CD4-positive, alpha-beta T cell treated with Interleukin-15 for 1 hour (primary cell): ENCODE measurements at places on chromosomes 2 and 18.

DNA sequence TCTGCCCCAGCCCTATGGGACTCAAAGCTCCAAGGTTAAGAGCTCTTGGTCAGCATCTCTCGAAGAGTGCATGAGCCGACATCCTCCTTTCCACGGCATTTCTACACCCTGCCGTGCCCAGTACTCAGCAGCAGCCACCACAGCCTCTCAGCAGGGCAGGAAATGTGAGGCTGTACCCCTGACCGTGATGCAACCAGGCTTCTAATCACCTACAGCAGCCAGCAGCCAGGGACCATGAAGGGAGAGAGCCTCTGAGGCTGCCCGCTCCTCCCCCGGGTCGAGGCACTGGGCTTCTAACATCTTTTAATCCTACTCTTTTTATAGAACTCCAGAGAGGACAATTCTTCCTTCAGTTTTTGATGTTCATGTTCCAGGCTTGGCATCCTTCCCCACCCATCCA, 6.5 kb downstream of the CYS1 start:
- no peak for DNase-seq

DNA sequence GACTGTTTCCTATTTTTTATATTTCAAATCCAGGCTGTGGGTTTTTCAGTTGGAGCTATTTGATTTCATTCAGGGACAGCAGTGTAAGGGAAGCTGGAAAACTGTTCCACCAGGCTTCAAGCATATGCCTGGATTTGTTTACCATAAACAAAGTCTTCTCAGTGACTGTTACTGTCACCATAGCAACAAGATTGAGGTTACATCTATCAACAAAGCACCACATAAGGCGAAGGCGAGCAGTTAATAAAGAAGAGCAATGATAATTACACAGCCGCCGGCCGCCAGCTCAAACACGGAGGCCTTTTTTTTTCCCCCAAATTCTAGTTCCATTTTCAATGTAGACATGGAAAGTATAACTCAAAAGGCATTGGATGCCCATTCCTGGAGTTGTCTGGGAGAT, 553.7 kb upstream of the SYT4 start:
- DNase-seq, result no peak

- DNase-seq, result no peak
These were observed 9.8 kb upstream of the GPC1 start for GRCh38 chr2:240425697-240426096.

- no peak for DNase-seq
These were observed 66.1 kb downstream of the ASB1 start for GRCh38 chr2:238492840-238493239.

GRCh38 chr2:120625865-120626560, 109.7 kb upstream of the GLI2 start:
- DNase-seq, result no peak

- DNase-seq, result no peak
These were observed 177.9 kb downstream of the PTH2R start for GRCh38 chr2:208584378-208584985.

GRCh38 chr2:28399956-28400355, 7.3 kb downstream of the FOSL2 start:
- no peak for DNase-seq

DNA sequence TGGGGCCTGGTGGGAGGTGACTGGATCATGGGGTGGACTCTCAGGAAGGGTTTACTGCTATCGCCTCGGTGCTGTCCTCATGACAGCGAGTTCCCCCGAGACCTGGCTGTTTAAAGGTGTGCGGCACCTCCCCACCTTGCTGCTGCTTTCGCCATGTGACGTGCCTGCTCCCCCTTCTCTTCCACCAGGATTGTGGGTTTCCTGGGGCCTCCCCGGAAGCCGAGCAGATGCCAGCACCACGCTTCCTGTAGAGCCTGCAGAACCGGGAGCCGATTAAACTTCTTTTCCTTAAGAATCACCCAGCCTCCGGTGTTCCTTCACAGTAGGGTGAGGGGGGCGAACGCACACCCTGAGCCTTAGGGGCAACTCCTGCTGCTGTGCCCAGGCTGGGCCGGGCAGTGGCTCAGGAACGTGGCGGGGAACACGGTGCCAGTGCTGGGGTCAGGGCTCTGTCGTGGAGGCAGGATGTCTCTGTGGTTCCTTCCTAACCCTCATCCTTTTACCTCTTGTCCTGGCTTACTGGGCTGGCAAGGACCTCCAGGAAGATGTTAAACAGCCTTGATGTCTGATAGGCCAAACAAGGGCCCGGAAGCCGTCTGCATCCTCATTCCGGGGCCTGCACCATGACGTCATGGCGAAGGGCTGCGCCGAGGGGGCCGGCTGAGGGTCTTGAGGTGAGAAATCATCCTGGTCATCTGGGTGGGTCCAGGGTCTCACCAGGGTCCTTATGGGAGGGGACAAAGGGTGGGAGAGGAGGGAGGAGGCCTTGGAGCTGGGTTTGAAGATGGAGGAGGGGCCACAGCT, 12.7 kb downstream of the NEU4 start:
- DNase-seq, result no peak

DNA sequence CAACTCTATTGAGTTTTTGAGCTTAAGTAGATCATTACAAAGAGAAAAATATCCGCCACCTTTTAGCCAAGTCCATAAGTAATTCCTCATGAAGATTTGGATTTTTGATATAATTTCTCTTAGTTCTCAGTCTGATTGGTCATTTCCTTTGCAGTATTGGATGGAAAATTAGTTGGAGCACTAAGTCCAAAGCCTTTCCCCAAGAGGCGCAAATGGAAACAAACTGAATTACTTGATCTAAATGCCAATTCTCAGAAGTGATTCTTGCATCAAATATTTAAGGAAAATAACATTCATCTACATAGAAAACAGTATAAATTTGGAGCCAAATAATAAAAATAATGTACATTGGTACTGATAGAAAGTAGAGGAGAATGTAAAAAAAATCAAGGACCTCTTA, 115.6 kb downstream of the CACNB4 start:
- no peak for DNase-seq

- no peak for DNase-seq
These were observed 27.6 kb downstream of the STAT1 start for GRCh38 chr2:190986221-190986953.

DNA sequence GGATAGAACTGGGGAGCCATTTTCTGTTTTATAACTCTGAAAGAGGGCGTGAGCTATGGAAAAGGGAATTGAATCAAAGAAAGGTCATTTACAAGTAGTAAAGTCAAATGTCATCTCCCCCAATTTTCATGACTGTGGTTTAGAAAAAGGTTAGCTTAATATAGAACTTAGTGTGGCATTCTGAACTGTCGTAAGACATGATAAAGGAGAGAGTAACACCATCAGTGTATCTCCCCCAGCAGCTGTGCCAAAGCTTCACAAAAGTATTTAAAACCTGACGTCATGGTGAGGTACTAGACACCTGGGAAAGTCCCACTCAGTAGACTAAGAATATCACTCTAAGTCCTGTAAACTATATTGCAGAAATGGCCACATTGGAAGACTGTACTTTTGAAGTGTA, 5.8 kb upstream of the IKZF2 start:
- DNase-seq, result peak; percentile 54

- DNase-seq, result no peak
These were observed 1.5 kb downstream of the UCN start for GRCh38 chr2:27306573-27307286.

DNA sequence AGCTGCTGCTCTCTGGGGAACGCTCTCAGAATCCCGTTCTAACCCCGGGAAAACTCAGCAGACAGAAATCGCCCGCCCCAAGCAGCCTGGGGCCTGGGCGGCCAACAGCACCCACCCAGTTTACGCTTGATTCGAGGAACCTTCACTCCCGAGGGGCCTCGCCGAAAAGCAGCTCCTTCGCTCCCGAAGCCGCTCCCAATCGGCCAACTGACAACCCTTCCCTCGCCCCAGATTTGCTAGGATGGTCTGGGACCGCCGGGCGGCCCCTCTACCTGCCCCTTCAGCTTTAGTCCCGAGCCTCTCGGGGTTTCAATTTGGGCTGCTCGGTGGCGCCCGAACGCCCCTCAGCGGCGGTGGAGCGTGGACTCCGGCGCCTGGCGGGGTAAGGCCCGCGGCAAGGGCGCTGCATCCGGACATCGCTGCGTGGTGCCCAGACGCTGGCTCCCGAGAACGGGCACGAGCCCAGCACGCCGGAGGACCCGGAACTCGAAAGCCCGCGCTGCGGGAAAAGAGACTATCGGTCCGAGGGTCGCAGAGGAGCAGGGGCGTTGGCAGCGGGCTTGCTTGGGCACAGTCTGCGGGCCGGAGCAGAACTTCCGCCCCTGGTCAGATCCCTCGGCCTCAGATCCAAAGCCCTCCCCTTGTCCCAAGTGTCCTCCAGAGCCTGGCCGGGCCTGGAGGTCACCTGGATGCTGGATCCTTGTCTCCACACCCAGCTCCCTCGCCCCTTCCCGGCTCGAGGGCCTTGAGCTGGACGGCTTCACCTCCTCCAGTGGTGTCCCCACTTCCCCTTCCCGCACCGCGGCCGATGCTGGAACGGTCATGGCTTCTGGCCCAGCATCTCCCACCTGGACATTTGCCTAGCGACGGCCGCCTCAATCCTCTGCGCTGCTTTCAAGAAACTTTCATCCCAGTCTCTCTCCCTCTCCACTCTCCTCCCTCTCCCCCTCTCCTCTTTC, 3.0 kb upstream of the OTX1 start:
- DNase-seq, result no peak

DNA sequence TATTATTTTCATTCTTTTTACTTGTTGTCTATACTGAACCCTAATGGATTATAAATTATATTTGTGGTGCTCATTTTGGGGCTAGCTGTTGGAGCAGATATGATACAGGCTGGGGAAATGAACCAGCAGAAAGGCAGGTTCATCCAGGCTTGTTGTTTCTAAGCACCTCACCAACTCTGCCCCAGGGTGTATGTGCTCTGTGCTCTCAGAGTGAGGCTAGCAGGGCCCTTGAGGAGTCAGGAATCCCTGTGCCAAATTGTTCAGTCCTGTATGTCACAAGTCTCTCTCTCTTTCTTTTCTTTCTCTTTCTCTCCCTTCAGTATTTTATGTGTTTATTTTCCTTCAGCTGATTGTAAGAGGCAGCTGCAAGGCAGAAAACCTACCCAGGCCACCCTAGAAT, 181.1 kb upstream of the DPP10 start:
- no peak for DNase-seq

DNA sequence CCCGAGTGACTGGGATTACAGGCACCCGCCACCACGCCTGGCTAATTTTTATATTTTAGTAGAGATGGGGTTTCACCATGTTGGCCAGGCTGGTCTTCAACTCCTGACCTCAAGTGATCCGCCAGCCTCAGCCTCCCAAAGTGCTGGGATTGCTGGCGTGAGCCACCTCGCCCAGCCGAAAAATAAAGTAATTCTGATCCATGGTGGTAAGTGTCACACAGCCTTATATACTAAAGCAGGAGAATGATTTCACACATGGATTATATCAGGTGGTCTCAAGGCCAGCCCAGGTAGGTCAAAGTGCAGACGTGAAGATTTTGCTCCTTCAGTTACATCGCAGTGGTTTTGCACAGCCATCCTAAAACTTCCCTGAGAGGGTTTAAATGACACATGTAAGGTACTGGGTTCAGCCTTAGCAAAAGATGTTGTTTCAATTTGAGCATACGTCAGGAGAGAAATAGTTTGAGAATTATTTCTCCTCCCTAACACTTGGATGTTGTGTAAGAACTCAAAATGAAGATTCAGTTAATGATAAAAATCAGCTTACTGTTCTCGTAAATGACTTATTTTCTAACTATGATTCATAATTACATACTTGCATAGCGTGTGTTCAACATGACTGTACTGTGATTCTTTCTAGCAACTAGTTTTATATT, 93.0 kb upstream of the SLC39A10 start:
- DNase-seq, result no peak
